ENCODE measurements at places on chromosomes 1 and 21. TPM values are rescaled to one million over a fixed set of nuclear protein-coding genes. Genes with fewer than 3 reads are reported as not detected.
A peak's percentile ranks its signal among the peaks of the same experiment; 100 is the strongest.

Gene FCAMR
- not detected for polyA plus RNA-seq

Gene MFSD2A
- polyA plus RNA-seq = 34.8 TPM

Gene NR1I3
- 4.2 TPM for polyA plus RNA-seq

Gene EPHB2
- 44.4 TPM for polyA plus RNA-seq

Gene PHLDA3
- 75.3 TPM for polyA plus RNA-seq

Gene ACOT11
- 7.5 TPM for polyA plus RNA-seq

- peaks cover 3% of the 10 kb centered on the region for H3K4me1 ChIP-seq
- DNase-seq = no peak
- no peaks in the 10 kb centered on the region for H3K27me3 ChIP-seq
- H3K4me3 ChIP-seq = no peak overlapping the region
- H3K36me3 ChIP-seq = peaks cover 23% of the 10 kb centered on the region
Observed at GRCh38 chr1:26477446-26478152, 5.4 kb downstream of the HMGN2 start.

GRCh38 chr1:87449348-87449963, 120.8 kb downstream of the LMO4 start:
- H3K27ac ChIP-seq = no peak overlapping the region
- no peak for DNase-seq
- H3K36me3 ChIP-seq = no peaks in the 10 kb centered on the region
- H3K27me3 ChIP-seq = no peaks in the 10 kb centered on the region
- H3K4me3 ChIP-seq = no peak overlapping the region

- peaks cover 5% of the 10 kb centered on the region for H3K4me1 ChIP-seq
- H3K27ac ChIP-seq = no peak overlapping the region
- DNase-seq = peak; percentile 85
- no peaks in the 10 kb centered on the region for H3K27me3 ChIP-seq
- no peak overlapping the region for H3K4me3 ChIP-seq
- H3K36me3 ChIP-seq = peaks cover 38% of the 10 kb centered on the region
Observed at GRCh38 chr1:15740924-15741850, 1.1 kb upstream of the TMEM82 start.

DNA sequence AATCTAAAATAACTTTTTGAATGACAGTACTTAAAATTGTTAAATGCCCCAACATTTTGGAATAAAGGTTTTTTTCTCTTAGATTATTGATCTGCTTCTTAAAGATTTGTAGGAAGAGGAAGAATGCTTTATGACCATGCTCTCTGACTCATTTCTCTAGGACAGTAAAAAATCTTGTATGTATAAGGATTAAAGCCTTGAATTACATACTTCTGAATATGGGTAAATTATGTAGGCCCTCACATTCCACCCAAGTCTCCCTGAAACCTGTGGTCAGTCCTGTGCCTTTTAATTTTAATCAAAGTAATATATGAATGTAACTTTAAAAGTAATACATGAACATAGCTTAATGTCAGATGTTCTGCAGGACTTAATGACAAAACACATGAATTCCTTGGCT, 50.5 kb downstream of the ABCD3 start:
- H3K36me3 ChIP-seq = peaks cover 2% of the 10 kb centered on the region
- no peak overlapping the region for H3K27ac ChIP-seq
- DNase-seq = no peak
- H3K27me3 ChIP-seq = no peaks in the 10 kb centered on the region
- H3K4me3 ChIP-seq = no peak overlapping the region
- no peaks in the 10 kb centered on the region for H3K4me1 ChIP-seq

- H3K36me3 ChIP-seq = no peaks in the 10 kb centered on the region
- no peaks in the 10 kb centered on the region for H3K27me3 ChIP-seq
- DNase-seq = no peak
- H3K27ac ChIP-seq = no peak overlapping the region
- no peaks in the 10 kb centered on the region for H3K4me1 ChIP-seq
- no peak overlapping the region for H3K4me3 ChIP-seq
Observed at GRCh38 chr1:160520582-160520981, 2.5 kb downstream of the SLAMF6 start.

GRCh38 chr21:26843933-26844257, 1.3 kb downstream of the ADAMTS1 start:
- H3K4me1 ChIP-seq = peaks cover 38% of the 10 kb centered on the region
- H3K27ac ChIP-seq = peak overlapping the region; percentile 99
- peak overlapping the region; percentile 91 for H3K4me3 ChIP-seq
- peaks cover 6% of the 10 kb centered on the region for H3K27me3 ChIP-seq

DNA sequence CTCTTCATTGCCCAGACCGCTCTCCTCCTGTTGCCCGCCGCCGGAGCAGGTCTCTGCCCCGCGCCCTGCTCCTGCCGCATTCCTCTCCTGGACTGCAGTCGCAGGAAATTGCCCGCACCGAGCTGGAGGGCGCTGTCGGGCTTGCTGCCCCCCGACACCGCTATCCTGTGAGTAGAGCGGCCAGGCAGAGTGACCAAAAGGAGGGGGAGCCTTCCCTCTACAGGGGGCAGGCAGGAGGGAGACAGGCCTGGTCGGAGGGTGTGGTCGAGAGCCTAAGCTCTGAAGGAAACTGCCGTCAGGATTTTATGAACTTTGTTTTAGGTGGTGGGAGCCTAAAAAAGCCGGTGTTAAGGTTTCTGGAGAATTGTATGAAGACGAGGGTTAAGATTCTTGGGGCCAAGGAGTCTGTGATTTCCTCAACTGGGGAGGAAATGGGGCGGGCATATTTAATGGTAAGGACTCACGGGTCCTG, 517 bp downstream of the LRIG2 start:
- H3K4me3 ChIP-seq = peak overlapping the region; percentile 71
- H3K27me3 ChIP-seq = no peaks in the 10 kb centered on the region
- peaks cover 9% of the 10 kb centered on the region for H3K4me1 ChIP-seq
- no peak for DNase-seq
- H3K27ac ChIP-seq = peak overlapping the region; percentile 87

GRCh38 chr1:17032741-17033140, 21.0 kb upstream of the ATP13A2 start:
- H3K4me3 ChIP-seq = no peak overlapping the region
- no peak for DNase-seq
- no peaks in the 10 kb centered on the region for H3K27me3 ChIP-seq
- peaks cover 49% of the 10 kb centered on the region for H3K36me3 ChIP-seq
- H3K4me1 ChIP-seq = no peaks in the 10 kb centered on the region
- no peak overlapping the region for H3K27ac ChIP-seq

DNA sequence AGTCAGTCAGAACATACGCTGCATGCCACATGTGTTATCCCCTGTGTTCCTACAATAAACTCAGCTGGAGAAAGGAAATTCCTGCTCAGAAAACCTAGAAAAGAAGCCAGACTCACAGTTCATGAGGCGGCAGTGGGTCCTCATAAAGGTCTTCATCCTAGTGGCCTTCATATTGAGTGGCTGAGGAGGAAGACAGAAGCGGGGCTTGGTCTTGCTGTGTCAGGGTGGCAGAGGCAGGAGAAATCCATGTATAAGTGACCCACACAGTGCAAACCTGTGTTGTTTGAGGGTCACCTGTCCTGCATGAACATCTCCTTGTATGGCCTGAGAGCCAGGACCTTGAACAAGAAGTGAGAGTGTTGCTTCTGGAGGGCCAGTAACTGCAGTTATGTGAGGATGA, 4.0 kb upstream of the WNT3A start:
- no peak overlapping the region for H3K4me3 ChIP-seq
- DNase-seq = no peak
- H3K27ac ChIP-seq = no peak overlapping the region
- H3K4me1 ChIP-seq = peaks cover 13% of the 10 kb centered on the region
- no peaks in the 10 kb centered on the region for H3K36me3 ChIP-seq
- H3K27me3 ChIP-seq = peaks cover 43% of the 10 kb centered on the region

DNA sequence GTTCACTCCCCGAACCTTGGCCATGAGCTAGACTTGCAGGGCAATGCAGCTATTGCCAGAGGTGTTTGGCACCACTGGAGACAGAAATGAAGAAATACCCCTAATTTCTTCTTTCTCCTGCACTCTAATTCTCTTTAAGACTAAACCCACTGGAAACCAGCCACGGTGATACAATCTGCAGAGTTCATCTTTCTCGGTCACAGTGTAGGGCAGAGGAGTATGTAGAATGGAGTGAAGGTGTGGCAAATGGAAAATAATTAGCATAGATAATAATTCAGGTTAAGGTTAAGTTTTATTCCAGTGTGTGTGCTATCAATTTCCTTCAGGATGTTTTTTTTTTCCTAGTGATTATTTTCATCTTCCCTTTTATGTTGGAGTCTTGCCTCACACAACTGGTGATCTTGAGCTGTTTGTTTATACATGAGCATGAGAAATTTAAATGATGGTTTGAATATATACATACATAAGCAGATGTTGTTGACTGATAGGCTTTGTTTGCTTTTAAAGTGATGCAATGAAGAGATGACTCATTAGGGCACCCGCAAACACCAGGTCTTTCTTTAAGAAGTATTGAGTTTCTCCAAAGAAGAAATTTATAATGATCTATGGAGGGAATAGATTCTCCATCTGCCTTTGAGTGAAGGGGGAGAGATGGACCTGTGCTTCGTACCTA, 81.9 kb downstream of the SPATA17 start:
- no peaks in the 10 kb centered on the region for H3K36me3 ChIP-seq
- no peaks in the 10 kb centered on the region for H3K27me3 ChIP-seq
- no peak for DNase-seq
- H3K4me3 ChIP-seq = no peak overlapping the region

- no peak overlapping the region for H3K27ac ChIP-seq
- H3K27me3 ChIP-seq = no peaks in the 10 kb centered on the region
- H3K4me1 ChIP-seq = peaks cover 6% of the 10 kb centered on the region
- H3K4me3 ChIP-seq = no peak overlapping the region
Observed at GRCh38 chr1:37509181-37509580, 5.4 kb downstream of the MEAF6 start.

DNA sequence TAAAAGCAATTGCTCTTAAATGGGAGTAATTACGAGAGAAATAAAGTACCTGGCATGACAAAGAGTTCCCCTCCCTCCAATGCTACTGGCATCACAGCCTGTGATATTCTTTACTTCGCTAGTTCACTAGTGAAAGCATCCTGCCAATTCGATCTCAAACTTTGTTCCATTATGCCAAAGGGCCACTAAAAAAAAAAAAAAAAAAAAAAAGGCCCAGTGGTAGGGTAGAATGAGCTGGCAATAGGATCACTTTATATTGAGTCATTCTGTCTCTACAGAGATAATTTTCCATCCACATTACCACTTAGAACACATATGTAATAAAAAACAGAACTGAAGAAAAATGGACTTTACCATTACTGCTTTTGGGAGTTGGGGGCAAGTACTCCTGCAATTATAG, 11.2 kb downstream of the PUM1 start:
- peaks cover 3% of the 10 kb centered on the region for H3K4me1 ChIP-seq
- H3K36me3 ChIP-seq = peaks cover 28% of the 10 kb centered on the region
- DNase-seq = no peak
- no peak overlapping the region for H3K4me3 ChIP-seq
- H3K27ac ChIP-seq = no peak overlapping the region
- H3K27me3 ChIP-seq = no peaks in the 10 kb centered on the region

DNA sequence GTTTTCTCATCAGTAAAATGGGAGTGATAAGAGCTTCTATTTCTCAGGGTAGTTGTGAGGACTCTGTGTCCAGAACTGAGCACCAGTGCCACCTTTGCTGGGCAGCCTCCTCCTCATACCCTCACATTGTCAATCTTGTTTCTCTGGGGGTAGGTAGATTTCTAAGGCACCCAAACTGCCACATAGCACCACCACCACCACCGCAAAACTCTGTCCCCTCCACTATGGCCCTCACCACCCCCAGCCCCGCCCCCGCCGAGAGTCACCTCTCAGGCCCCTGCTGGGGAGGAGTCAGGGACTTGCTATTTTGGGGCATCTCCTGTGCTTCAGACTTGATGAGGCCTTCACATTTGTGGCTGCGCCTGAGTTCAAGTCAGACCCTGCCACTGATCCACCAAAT, 549.2 kb downstream of the PTPRU start:
- H3K4me1 ChIP-seq = no peaks in the 10 kb centered on the region
- no peaks in the 10 kb centered on the region for H3K27me3 ChIP-seq
- no peaks in the 10 kb centered on the region for H3K36me3 ChIP-seq
- no peak for DNase-seq

DNA sequence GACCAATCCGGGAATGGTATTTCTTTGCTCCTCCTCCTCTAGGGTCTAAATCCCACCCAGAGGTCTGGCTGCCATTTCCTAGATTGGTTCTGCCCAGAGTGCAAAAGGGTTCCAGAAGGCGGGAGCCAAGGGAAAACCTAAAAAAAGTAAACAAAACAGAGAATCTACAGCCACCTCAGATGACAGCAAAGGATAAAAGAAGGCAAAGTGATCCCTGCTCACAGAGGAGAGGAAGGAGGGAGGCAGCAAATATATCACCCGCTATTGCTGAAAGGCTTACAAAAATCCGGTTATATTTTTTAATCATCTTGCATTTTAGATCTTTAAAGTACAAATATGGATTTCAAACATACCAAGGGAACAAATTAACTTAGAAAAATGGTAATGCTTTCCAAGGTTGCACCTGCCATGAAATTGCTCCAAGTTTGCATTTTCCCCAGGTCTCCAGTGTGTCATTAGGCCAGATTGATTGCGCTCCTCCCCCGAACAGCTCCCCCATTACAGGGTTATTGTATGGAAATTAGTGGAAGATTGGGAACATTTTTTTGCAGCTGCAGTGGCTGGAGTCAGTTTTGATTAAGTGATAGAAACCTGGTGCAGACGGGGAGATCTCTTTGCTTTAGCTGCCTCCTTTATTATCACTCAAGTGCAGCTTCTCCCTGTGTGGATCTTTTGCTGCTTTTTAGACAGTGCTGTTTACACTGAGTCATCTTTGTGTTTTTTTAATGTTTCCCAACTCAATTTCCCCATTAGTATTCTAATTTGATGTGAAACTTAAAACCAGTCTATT, 280.5 kb upstream of the CAMK1G start:
- no peaks in the 10 kb centered on the region for H3K36me3 ChIP-seq
- no peak overlapping the region for H3K27ac ChIP-seq
- no peak overlapping the region for H3K4me3 ChIP-seq
- H3K27me3 ChIP-seq = no peaks in the 10 kb centered on the region
- H3K4me1 ChIP-seq = no peaks in the 10 kb centered on the region
- no peak for DNase-seq

- no peak for DNase-seq
- H3K27ac ChIP-seq = no peak overlapping the region
- no peaks in the 10 kb centered on the region for H3K4me1 ChIP-seq
- no peak overlapping the region for H3K4me3 ChIP-seq
- no peaks in the 10 kb centered on the region for H3K27me3 ChIP-seq
Observed at GRCh38 chr1:222976453-222976852, 161.6 kb downstream of the DISP1 start.

GRCh38 chr1:34441259-34442069, 264.8 kb downstream of the C1orf94 start:
- no peak overlapping the region for H3K27ac ChIP-seq
- H3K27me3 ChIP-seq = no peaks in the 10 kb centered on the region
- DNase-seq = no peak
- peaks cover 12% of the 10 kb centered on the region for H3K4me1 ChIP-seq
- H3K4me3 ChIP-seq = no peak overlapping the region

GRCh38 chr1:58893257-58893869, 109.5 kb upstream of the JUN start:
- no peak for DNase-seq
- H3K36me3 ChIP-seq = no peaks in the 10 kb centered on the region
- H3K27me3 ChIP-seq = no peaks in the 10 kb centered on the region
- H3K4me1 ChIP-seq = peaks cover 5% of the 10 kb centered on the region

- H3K27ac ChIP-seq = no peak overlapping the region
- peaks cover 52% of the 10 kb centered on the region for H3K4me1 ChIP-seq
- no peak for DNase-seq
Observed at GRCh38 chr1:36369061-36369861, 16.5 kb downstream of the STK40 start.
